Activated B cell treated with CpG ODN at 0.5 μM for 24 hours (primary cell): ENCODE measurements at places on chromosomes 11 and 22. TPM values are rescaled to one million over a fixed set of nuclear protein-coding genes. Genes with fewer than 3 reads are reported as not detected.

The RAPSN gene
- 1.1 and 3.5 TPM in 2 replicates for total RNA-seq

The IGF2 gene
- total RNA-seq, result not detected in 2 replicates

DNA sequence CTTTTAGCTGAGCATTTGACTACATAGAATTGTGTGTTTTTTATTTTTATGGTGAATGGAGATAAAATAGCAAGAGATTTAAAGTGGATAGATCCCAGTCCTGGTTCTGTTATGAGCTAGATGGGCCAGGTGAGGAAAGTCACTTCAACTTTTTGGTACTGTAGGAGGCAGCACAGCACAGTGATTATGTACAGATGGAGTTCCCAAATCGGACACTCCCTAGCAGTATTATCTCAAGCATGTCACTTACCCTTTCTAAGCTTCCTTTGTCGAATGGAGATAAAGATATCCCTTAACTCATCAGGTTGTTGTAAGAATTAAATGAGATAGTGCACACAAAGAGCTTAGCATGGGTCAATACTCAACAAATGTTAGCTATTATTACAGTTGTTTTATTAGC, 5.3 kb downstream of the EXPH5 start:
- DNase-seq, result no peak

- no peak for DNase-seq
These were observed 61.7 kb downstream of the ETS1 start for GRCh38 chr11:128525411-128526243.

DNA sequence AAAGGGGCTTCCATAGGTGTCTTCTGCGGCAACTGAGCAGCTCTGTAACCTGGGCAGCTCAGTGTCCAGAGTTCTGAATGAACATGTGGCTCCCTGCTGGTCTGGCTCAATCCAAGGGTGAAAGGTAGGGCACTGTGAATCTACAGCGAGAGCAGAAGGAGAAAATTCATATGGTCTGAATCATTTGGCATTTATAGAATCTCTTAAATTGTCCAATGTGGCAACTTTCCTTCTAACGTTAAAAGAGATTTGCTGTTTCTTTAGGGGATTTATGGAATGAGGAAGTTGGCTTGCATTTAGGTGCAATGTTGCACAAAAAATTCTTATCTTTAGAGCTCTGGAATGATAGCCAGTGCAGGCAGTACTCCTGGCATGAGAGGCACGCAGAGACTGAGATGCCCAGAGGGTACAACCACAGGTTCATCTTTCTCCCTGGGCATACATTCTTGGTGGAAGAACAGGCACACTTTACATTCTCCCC, 17.0 kb downstream of the ATXN10 start:
- DNase-seq, result no peak

- no peak for DNase-seq
These were observed 8.7 kb upstream of the TPCN2 start for GRCh38 chr11:69040051-69040450.

- peak; percentile 60 for DNase-seq
These were observed 46.1 kb upstream of the SCUBE2 start for GRCh38 chr11:9137293-9138132.
